SHP77 treated with DMSO at 0.1 percent for 48 hours (cell line): ENCODE measurements at places on chromosomes 3 and 15.

DNA sequence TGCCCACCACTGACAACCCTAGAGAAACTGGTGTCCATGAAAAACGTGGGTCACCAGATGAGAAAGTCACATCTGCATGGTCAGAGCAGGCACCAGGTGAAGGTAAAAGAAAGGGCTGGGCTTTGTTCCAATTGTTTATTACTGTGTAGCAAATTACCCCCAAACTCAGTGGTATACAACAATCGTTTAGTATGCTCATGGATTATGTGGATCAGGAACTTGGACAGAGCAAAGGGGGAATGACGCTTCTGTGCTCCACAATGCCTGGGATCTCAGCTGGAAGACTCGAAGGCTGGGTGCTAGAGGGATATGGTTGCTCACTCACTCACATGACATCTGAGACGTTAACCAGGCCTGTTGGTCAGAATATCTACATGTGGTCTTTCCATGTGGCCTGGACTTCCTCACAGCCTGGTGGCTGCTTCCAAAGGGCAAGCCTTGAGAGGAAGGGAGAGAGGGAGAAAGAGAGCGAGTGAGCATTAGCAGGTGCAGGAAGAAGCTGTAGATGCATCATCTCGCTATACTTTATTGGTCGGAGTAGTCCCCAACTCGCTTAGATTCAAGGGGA lies 44.9 kb downstream of the LPP start:
- DNase-seq, result no peak

GRCh38 chr3:177721864-177722785 lies 524.8 kb upstream of the TBL1XR1 start:
- DNase-seq, result peak; percentile 38

DNA sequence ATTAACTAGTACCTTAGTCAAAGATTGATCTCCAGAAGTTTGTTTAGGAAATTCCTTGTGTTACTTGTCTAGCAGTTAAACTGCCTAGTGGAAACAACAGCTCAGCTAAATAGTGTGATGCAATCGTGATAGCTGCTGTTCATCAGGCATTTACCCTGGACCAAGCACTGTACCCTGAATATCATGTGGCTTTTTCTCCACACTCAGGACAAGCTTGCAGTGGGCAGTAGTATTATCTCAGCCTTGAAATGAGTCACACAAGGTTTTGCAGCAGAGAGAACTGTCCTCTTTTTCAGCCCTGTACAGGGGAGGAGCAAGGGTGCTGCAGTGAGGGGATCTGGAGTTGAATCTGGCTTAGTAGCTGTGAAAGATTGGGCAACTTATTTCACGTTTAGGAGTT lies 208.4 kb downstream of the TP63 start:
- no peak for DNase-seq

- DNase-seq, result no peak
Measured at GRCh38 chr3:55368366-55368765, 118.7 kb downstream of the WNT5A start.

GRCh38 chr15:48851956-48852355 lies 26.0 kb upstream of the EID1 start:
- DNase-seq, result no peak

GRCh38 chr3:173938616-173939015 lies 541.1 kb downstream of the NLGN1 start:
- no peak for DNase-seq

GRCh38 chr3:156516284-156516683 lies 38.6 kb downstream of the SSR3 start:
- no peak for DNase-seq

DNA sequence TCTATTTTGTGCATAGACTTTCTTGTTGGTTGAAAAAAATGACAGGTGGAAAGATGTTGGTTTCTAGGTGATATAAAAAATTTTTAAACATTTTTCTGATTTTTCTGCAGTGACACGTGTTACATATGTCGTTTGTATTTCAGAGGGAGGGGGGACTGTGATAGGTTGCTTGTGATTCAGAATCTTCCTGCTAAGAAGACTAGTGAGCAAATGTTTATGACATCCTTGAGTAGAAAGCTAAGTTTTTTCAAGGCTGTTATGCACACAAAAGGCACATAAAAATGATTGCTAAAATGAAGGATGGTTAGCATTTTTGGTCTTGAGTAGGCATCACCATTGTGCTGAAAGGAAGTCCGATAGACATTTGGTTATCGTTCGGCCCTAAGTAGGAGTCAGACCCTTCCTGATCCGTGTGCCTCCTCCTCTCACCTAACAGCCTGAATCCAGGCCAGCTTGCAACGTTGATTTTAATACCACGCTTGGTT lies 1.5 kb downstream of the ZNF639 start:
- DNase-seq, result no peak

DNA sequence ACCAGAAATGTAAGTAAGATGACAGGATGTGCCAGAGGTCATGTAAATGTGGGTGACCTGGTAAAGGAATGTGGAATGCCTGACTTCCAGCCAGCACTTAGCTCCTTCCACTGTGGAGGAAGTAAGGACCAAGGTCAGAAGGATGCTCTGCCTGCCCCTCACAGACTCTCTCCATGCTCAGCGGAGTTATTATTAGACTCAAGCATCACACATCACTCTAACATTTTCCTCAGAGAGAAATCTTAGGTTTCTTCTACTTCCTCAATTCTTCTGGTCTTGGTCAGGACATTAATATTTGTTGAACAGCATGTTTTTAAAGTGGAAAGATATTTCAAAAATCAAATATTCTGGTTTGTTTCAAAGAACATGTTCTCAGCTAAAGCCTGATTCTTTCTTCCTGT lies 231.4 kb upstream of the WNT5A start:
- DNase-seq, result no peak

GRCh38 chr3:68943753-68944500 lies 11.6 kb upstream of the TAFA4 start:
- no peak for DNase-seq

DNA sequence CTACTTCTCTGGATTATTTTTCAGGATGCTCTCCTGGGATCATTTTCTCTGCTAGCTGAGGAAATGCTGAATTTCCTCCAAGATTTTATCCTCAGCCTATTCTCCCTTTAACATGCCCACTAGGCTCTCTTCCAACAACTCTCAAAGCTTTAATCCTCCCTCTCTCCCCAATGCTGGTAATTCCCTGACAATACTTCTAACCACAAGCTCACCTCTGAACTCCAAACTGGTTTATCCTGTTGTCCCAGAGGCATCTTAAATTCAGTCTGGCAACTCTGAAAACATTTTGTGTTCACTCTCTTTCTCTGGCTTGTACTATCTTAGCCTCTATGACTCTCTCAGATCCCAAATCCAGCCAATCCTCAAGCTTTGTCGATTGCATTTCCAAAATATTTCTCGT lies 490.3 kb downstream of the MECOM start:
- DNase-seq, result no peak

GRCh38 chr3:182389071-182389815 lies 404.1 kb upstream of the ATP11B start:
- peak; percentile 70 for DNase-seq

DNA sequence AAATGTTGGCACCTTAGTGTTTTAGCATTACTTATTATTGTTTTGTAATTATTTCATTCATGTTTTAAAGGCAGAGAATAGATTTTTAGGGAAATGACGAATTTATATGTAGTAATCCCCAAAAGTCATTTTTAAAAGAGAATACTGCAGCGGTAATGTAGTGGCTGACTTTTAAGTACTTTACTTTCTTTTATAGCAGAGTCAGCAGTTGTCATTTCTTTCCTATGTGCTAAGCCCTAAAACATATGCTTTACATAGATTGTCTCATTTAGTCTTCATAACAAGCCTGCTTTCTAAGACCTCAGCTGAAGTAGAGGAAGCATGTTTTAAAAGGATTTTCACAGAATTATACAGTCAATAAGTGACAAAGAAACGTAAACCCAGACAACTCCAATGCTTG lies 102.1 kb upstream of the PEX5L start:
- no peak for DNase-seq

- no peak for DNase-seq
Measured at GRCh38 chr15:89389841-89390603, 55.4 kb upstream of the POLG start.

GRCh38 chr3:99348451-99348850 lies 289.9 kb upstream of the COL8A1 start:
- DNase-seq, result no peak

GRCh38 chr3:182644013-182644412 lies 149.3 kb upstream of the ATP11B start:
- DNase-seq, result no peak

GRCh38 chr3:195410546-195410945 lies 32.3 kb downstream of the ACAP2 start:
- no peak for DNase-seq

DNA sequence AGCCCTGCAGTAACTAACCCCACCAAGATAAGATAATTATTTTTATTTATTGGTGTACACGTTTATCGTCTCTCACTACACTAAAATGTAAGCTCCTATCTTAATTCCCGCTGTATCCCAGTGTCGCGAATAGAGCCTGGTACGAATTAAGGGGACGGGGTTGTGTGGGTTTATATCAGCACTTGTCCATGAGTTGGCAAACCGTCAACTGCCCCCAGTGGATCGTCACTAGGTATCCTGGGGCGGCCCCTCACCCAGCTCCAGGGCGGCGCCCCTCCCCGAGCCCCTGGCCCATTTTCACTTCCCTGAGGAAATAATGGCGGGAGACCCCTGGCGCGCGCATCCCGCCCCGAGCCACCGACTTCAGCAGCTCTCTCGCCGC lies 465 bp downstream of the RUVBL1 start:
- no peak for DNase-seq

GRCh38 chr3:150070271-150070670 lies 99.6 kb upstream of the PFN2 start:
- DNase-seq, result no peak

DNA sequence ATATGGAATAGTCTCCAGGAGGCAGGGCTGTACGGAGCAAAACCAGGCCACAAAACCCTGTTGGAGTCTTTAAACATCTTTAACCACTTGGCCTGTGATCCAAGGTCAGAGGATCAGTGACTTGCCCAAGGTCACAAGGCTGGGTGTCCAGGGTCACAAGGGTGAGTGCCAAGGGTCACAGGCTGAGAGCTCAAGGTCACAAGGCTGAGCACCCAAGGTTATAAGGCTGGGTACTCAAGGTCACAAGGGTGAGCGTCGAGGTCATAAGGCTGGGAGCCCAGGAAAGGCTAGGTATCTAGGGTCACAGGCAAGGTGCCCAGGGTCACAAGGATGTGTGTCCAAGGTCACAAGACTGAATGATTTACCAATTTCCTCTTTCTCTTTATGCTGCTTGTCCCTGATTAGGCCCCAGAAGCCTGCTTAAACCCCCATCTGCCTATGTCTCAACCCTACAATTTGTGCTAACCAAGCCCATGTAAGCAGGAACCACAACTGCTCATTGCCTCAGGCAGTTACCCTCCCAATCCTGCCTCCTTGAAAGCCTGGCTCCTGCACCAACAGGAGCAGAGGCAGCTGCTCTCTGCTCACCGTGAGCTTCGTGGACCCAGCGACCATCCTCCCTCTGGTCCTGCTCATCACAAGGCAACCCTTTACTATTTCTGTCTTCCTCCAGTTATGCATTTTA lies 51.5 kb downstream of the MGLL start:
- no peak for DNase-seq

DNA sequence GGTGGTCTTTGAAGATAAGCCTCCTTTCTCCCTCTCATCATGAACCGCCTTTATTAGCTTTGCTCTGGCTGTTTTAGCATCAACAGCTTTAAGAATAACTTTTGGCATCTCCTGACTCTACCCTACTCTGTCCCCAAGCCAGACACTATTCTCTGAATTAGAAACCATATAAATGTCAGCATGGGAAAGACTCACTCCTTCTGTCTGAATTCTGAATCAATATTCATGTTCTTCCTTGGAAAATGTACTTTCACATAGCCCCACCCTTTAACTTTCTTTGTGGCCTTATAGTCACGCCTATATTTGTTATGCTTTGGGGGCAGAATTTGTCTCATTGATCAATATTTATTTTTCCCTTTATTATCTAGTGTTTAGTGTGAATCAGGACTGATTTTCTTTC lies 131.7 kb upstream of the NR2E3 start:
- no peak for DNase-seq

DNA sequence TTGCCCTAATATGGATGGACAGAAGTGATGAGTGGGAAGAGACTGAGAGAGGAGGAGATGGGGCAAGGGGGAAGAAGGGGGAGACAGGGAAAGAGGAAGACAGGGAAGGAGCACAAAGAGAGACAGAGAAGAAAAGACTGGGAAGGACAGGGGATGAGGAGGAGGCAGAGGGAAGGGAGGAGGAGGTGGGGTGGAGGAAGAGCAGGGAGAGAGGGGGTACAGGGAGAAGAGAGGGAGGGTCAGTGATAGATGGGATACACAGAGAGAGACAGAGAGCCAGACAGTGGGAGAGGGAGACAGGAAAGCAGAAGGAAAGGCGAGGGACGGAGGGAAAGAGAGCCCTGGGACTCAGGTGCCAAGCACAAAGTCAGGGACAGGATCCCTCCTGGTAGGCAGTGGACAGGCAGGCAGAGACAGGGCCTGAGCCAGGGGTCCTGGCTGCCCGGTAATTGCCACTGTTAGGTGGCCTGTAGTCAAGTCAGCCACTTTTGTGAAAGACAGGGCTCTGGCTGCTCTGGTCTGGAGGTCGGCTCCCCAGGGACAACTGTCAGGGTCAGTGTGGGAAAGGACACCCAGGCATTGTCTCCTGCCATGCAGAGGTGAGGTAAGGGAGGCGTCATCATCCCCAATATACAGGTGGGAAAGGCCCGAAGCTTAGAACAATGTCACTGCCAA lies 9.8 kb downstream of the VILL start:
- DNase-seq, result no peak

- no peak for DNase-seq
Measured at GRCh38 chr3:196138482-196139254, 56.8 kb upstream of the TFRC start.

DNA sequence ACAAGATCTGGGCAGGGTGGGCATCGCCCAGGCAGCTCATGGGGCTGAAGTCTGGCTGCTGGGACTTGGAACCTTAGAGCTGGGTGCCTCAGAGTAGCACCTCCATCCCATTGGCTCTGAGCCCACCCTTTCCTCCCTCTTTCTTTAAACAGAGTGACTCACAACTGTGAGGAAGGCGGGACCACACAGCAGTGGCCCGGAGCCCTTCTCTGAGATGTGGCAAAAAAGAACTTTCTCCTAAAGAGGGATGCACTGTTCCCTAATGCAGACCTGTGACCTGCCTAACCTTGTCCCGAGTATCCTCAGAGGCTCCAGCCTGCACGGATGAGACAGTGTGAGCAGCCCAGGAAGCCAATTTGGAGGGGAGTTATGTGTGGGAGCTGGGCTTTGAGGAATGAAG lies 23.6 kb downstream of the PRR20G start:
- DNase-seq, result no peak

- no peak for DNase-seq
Measured at GRCh38 chr3:177557548-177557947, 360.3 kb upstream of the TBL1XR1 start.

- no peak for DNase-seq
Measured at GRCh38 chr3:37170513-37170912, 3.9 kb downstream of the LRRFIP2 start.

GRCh38 chr3:32303399-32303747 lies 64.9 kb downstream of the CMTM8 start:
- DNase-seq, result no peak

DNA sequence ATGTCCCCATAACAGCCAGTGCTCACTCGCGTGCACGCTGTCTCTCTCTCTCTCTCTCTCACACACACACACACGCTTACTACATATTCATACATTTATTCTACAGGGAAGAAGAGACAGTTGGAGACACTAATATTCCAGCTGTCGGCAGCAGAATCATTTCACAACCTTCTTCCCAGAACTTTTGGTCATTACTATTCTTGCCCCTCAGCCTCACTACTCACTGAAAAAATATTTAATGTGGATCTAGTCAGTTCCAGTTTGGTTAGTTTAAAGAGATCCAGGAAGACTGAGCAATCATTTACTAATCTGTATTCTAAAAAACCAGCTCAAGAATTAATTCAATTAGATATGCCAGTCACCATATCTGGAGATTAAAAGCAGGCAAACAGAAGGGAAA lies 394.9 kb downstream of the PTPRG start:
- no peak for DNase-seq
